ENCODE measurements at places on chromosomes 1 and 21.
A peak's percentile ranks its signal among the peaks of the same experiment; 100 is the strongest.

GRCh38 chr1:85132078-85132720, 68.6 kb downstream of the SYDE2 start:
- DNase-seq: no peak

DNA sequence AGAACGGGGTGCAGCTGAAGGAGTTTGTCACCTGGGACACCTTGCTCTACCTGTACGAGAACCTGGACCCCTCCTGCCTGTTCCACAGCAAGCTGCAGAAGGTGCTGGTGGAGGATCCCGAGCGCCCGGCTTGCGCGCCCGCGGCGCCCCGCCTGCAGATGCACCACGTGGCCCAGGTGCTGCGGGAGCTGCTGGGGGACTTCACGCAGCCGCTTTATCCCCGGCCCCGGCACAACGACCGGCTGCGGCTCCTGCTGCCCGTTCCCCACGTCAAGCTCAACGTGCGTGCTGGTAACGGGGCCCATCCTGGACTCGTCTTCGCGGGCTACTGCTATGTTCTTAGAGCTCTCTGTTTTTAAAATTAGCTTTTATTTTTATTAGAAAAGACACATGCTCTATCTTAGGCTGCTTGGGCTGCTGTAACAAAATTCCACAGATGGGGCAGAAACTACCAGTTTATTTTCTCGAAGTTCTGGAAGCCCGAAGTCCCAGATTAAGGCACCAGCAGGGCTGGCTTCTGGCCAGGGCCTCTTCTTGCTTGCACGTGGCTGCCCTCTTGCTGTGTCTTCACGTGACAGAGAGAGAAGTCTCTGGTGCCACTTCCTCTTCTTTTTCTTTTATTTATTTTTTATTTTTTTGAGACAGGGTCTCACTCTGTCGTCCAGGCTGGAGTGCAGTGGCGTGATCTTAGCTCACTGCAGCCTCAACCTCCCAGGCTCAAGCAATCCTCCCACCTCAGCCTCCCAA, 38.1 kb downstream of the TRPM2 start:
- no peak for DNase-seq

DNA sequence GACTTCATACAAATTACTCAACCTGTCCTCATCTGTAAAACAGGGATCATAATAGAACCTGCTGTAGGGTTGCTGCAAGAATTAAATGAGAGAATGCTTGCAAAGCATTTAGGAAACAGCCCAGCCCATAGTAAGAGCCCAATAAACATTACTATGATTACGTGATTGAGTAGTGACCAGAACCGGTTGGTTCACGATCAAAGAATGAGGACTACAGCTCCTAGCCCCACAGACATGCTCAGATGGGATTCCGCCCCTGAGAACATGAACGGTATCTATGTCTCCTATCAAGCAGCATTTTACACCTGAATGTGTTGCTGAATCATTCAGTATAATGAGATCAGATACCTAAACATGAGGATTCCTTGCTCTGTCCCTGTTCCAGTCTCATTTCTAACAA, 104.8 kb upstream of the ZNF648 start:
- no peak for DNase-seq

GRCh38 chr21:26433386-26433785, 139.7 kb downstream of the CYYR1 start:
- no peak for DNase-seq

DNA sequence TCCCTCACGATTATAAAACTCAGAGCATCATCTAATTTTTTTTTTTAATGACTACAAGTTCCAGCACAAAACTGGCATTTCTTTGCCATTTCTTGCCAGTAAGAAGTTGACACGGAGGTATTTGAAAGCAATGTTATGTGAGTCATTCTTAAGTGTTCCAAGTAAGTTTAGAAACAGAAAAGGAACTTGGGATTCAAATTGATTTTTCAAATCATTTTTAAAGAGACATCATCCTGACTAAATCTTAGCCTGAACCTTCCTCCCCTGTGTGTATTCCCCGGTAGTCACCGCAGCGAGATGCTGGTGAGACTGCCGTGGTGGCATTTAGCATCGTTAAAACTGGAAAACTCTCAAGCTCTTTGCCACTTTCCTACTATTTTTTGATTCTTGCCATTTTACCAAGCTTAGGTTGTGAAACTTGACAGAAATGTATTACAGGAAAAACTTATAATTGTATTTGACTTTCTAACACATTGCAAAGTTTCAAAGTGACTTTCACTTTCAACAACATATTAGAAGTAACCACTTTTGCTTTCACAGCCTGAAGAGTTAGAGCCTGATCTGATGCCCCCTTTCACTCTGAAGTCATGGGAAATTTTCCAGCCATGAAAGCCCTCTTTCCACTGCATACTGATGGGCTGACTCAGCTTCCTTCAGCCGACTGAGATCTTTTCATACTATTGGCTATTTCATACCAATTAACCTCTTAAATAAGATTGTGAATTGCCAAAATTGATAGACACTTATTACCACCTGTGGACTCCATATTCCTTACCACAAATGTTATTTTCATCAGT, 61.4 kb downstream of the OLFML2B start:
- DNase-seq: peak; percentile 43

DNA sequence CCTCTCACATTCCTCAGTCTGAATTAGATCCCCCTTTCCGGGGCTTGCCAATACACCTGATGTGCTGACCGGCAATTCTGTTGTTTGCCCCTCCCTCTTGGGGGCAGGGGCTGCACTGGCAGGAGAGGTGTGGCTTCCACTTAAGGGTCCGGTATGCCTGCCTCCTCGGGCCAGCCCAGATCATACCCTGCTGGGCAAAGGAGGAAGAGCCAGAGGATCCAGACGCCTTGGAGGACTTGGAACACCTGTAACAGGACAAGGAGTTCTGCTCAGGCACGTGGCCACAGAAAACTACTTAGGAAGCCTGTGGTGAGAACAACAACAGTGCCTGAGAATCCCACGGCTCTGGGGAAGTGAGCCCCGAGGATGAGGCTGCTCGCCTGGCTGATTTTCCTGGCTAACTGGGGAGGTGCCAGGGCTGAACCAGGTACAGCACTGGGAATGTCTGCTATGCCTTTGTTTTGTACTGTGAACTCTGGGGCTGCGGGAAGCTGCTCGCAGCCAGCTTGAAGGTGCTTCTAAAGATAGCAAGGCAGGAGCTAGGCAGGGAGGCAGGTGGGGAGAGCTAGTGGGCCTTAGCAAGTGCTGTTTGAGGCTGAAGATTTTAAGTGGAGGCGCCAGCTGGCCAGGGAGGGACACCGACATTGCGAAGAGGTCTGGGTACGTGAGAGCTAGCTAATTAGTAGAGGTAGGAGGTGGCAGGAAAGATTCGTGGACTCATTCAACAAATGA, at the start of gene SMPDL3B:
SMPDL3B (plus strand) TSS at position 183 of the 732 bp plus-strand sequence; CDS start at position 367, 184 bp downstream.
- DNase-seq: no peak

DNA sequence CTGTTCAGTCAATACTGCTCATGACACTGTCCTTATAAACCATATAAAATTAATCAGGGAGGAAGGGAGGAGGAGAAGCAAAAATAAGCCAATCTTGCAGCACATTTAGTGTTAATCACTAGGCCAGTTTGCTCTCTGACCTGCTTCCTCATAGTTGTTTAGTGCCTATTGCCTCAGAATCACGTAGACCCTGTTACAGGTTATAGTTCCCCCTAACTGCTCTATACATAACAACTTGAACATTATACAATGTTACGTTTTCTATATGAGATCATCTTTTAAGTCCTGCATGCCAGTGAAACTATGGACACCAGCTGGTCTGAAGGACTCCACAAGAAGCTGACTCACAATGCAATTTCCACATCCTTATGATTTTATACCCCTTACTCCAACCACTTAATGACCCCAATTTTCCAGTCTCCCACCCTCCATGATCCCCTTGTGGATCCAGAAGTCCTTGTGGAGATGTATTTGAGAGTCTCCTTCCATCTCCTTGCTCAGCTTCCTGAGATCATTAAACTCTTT, 34.9 kb upstream of the TACSTD2 start:
- no peak for DNase-seq

Data from stimulated activated CD4-positive, alpha-beta T cell treated with anti-CD3 and anti-CD28 coated beads, Interleukin-2, amount 100 ng/mL, for 4 hours (primary cell).